ENCODE measurements at places on chromosomes 1 and 21.

DNA sequence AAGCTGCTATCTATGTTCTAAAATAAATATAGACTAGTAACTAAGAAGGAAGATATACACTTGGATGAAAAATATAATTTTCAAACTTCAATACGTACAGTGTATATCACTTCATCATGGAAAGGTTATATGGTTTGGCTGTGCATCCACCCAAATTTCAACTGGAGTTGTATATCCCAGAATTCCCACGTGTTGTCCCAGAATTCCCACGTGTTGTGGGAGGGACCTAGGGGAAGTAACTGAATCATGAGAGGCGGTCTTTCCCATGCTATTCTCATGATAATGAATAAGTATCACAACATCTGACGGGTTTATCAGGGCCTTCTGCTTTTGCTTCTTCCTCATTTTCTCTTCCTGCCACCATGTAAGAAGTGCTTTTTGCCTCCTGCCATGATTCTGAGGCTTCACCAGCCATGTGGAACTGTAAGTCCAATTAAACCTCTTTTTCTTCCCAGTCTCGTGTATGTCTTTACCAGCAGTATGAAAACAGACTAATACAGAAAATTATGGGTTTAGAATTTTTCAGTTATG is 10.7 kb downstream of the NEGR1 start:
- no peak for DNase-seq

DNA sequence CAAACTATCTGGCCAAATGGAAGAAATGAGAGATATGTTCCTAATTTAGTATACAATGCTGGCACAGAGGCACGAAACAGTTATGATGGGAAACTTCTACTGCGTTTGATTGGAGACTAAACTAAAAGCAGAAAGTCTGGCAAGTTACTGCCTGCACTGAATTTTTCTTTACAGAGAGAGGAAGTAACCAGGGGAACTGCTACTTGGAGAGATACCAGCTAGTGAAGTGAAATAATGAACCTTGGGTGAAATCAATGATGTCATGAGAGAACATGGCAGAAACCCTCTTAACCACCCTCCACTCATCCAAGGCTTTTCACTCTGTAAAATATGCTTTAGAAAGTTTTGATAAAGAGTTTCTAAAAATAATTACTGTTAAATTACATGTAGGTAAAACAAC is 29.3 kb downstream of the NIBAN1 start:
- DNase-seq = peak; percentile 18

GRCh38 chr1:209486861-209487593 is 96.5 kb upstream of the CAMK1G start:
- DNase-seq = no peak

- DNase-seq = no peak
Observed at GRCh38 chr1:85681087-85681486, 27.1 kb downstream of the ZNHIT6 start.

- DNase-seq = no peak
Observed at GRCh38 chr1:42736152-42736551, 3.9 kb downstream of the CLDN19 start.

DNA sequence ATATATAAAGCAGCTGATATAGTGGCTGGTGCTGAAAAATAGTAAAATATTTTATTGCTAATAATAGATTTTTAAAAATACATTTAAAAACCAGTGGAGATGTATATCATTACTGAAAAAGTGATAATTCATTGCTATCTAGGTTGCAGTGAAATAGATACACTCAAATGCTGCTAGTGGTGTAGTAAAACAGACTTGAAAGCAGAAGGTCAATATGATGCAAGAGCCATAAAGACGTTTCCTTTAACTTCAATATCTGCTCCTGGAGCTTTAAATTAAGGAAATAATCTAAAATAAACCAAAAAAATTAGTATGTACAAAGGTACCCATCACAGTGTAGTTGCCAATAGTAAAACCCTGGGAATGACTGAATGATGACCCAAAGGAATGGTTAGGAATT is 26.2 kb downstream of the RHEX start:
- no peak for DNase-seq

- DNase-seq = no peak
Observed at GRCh38 chr1:78156805-78157521, 111.2 kb downstream of the GIPC2 start.

DNA sequence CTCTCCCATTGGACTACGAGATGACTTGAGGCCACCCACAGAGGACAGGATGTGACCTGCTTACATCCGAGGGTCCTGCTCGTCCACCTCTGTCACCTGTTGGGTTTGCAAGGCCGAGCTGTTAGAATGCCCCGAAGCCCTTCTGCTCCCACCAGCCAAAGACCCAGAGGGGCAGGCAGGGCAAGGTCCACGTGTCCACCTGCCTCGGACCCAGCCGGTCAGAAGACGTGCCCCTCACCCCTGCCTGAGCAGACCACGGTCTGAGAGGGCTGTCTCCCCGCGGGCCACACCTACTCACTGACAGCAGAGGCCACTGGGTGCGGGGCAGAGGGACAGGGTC is 30.3 kb upstream of the TRAPPC10 start:
- no peak for DNase-seq

DNA sequence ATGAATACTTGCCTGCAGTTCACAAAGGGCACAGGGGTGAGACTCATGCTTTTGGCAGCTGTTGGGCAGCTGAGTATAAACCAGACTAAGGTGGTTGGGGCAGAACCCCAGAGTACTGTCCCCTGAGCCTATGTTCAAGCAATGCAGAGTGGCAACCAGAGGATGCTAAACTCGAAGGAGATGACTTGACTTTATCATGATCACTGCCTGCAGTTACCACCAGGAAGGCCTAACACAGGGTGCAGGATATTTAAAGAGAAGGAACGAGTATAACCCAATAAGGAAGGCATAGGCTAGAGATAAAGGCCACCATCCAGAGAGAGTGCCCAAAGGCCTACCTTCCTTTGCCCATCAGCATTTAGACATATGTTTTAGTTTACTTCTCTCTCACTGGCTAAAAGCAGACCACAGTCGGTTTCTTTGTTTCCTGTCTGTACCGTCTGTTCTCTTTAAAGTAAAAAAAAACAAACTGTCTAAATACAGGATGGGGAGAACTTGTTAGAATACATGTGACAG is 83.3 kb downstream of the MPZL1 start:
- DNase-seq = no peak

GRCh38 chr21:32378956-32379355 is 13.9 kb downstream of the URB1 start:
- DNase-seq = no peak

GRCh38 chr1:224535641-224536040 is 80.5 kb upstream of the CNIH3 start:
- no peak for DNase-seq

DNA sequence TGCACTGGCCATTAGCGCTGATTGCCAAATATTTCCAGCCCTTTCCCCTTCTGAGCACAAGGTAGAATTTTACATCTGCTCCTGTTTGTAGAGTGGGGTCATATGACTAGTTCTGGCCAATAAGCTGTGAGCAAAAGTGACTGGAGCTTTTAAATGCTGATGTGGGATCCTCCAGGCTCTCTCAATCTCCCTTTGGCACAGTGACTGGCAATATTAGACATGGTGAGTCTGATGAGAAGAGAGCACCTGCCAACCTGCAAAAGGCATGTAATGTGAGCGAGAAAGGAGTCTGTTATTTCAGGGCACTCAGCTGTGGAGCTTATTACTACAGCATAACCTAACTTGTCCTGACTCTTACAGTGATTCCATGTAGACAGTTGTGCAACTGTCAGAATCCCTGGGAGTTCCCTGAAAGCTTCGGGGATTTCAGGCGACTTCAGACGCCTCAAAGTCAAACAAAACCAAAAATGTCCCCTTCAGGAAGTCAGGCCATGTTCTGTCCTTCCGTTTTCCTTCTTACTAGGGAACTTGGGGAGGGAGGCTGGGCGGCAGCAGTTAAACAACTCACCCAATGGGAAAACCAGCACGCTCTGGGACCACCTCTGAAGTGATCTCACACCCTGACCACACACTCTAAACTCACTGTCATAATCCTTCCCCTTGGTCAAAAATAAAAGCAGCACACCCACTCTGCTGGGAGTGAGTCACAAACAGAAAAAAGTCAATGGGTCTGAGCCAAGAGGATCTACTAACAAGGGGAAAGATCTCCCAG is 3.6 kb upstream of the RASSF5 start:
- DNase-seq = peak; percentile 56

DNA sequence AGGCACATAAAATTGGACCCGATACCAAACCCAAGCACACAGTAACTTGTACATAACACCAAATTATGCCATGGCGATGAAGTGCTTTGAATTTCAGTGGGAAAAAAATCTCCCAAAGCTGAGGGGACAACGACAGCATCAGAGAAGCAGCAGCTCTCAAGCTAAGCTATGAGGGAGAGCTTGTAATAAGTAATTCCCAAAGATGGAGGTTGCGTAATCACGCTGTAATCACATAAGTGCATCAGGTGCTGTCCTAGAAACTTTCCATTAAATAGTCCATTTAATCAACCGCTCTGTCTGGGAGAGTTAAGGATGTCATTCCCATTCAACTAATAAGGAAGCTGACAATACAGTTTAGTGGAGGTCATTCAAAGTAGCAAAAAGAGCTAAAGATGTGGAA is 37.6 kb upstream of the KRTAP19-8 start:
- DNase-seq = no peak

- no peak for DNase-seq
Observed at GRCh38 chr1:32761253-32761877, 55.8 kb downstream of the YARS1 start.

DNA sequence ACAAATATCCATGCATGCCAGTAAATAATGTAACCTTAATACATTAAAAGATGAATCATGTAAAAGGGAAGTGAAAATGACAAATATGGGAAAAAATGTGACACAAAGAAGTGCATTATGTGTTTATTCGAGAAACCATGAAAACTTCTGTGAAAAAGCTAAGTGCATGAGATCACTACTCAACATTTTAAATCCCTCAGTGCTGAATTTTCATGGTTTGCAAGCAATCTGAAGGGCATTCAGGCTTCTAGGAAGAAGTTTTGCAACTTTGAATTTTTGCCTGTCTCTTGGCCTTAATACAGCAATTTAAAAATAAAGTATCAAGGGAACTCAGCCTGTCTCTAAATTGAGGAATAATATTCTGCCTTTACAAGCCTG is 78.2 kb downstream of the MAP3K7CL start:
- no peak for DNase-seq

- DNase-seq = no peak
Observed at GRCh38 chr1:54543729-54544496, 4.1 kb upstream of the ACOT11 start.

DNA sequence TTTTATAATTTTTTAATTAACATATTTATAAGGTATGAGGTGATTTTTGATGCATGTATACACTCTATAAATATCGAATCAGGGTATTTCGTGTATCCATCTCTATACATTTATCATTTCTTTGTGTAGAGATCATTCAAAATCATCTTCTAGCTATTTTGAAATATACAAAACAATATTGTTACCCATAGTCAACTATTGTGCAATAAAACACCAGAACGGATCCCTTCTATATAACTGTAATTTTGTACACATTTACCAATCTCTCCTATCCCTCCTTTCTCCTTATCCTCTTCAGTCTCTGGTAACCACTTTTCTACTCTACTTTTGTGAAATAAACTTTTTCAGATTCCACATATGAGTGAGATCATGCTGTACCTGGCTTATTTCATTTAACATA is 1459.6 kb downstream of the MRPL39 start:
- no peak for DNase-seq

- DNase-seq = no peak
Observed at GRCh38 chr1:64215576-64215975, 12.2 kb downstream of the UBE2U start.

GRCh38 chr1:2294033-2294724 is 66.1 kb downstream of the SKI start:
- no peak for DNase-seq

GRCh38 chr1:66083003-66083402 is 290.3 kb downstream of the PDE4B start:
- DNase-seq = no peak

- DNase-seq = no peak
Observed at GRCh38 chr1:148373192-148373925, 109.7 kb downstream of the PPIAL4G start.

GRCh38 chr1:107810291-107810951 is 154.6 kb downstream of the VAV3 start:
- no peak for DNase-seq

DNA sequence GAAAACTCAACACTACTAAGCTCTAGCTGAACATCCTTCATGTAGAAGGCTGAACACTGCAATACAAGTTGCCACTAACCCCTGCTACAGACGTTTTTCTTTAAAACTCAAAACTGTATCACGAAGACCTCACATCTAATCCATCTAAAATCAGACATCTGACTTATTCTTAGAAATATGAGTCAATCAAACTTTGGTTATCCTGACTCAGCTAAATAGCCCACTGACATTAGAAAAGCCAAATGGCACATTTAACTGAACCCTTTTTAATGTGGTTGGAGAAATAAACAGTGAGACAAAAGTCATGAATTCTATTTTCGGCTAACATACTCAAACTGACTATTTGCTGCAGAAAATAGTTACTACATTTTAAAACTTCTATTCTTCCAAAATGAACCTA is 35.6 kb downstream of the WLS start:
- no peak for DNase-seq

DNA sequence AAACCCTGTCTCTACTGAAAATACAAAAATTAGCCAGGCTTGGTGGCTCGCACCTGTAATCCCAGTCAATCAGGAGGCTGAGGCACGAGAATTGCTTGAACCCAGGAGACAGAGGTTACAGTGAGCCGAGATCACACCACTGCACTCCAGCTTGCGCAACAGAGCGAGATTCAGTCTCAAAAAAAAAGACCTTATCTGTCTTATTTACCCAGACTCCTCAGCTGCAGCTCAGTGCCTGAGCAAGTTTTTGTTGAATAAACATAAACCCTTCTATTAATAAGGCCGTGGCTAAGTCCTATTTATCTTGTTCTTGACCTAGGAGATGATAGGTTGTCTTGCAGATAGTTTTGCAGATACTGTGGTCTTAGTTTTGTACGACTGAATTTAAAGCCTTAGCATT is 136.4 kb upstream of the TMEM51 start:
- no peak for DNase-seq

DNA sequence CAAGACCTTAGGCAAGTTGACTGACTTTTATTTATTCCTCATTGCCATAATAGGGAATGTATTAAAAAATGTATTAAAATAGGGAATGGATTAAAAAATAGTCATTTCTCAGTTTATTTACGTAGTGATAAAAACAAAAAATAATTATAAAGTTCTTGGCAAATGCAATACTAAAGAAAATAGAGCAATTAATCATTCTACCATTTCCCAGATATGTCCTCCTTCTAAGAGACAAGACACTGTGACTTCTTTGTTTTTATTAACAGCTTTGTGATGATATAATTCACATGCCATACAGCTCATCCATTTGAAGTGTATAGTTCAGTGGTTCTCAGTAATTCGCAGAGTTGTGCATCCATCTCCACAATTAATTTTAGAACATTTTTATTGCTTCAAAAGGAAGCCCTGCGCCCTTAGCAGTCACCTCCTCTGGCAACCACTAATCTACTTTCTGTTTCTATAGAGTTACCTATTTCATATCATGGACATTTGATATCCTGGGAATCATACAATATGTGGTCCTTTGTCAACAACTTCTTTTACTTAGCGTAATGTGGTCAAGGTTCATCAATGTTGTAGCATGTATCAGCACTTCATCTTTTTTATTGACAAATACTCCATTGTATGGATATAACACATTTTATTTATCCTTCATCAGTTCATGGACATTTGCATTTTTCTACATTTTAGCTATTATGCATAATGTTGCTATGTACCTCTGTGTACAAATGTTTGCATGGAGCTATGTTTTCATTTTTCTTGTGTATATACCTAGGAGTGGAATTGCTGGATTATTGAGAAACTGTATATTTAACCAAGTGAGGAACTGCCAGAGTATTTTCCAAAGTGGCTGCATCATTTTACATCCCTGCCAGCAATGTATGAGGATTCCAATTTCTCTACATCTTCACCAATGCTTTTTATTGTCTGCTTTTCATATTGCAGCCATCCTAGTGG is 5.6 kb downstream of the TBX19 start:
- no peak for DNase-seq
